ENCODE measurements at places on chromosomes 4 and X. TPM values are rescaled to one million over a fixed set of nuclear protein-coding genes. Genes with fewer than 3 reads are reported as not detected.

The SSX4 gene
- not detected for total RNA-seq

The TCEAL2 gene
- 1.6 TPM for total RNA-seq

The AMMECR1 gene
- total RNA-seq = 3.7 TPM

The SERTM2 gene
- total RNA-seq = 10.7 TPM

The NEXMIF gene
- total RNA-seq = 4.7 TPM

The ADGRL3 gene
- total RNA-seq = 23.5 TPM

The MAGEA12 gene
- total RNA-seq = 5.6 TPM

The ASB12 gene
- total RNA-seq = not detected

The GBA3 gene
- 0.97 TPM for total RNA-seq

The NDP gene
- 4.6 TPM for total RNA-seq

The CABS1 gene
- 2.4 TPM for total RNA-seq

The RS1 gene
- not detected for total RNA-seq

The NRK gene
- 2.6 TPM for total RNA-seq

The NAA11 gene
- total RNA-seq = 7.4 TPM

The AFF2 gene
- 0.27 TPM for total RNA-seq

The ADRA2C gene
- 28.6 TPM for total RNA-seq

The SRD5A3 gene
- total RNA-seq = 6.6 TPM

The C4orf17 gene
- 2.0 TPM for total RNA-seq

The MAGEA8 gene
- not detected for total RNA-seq

The TCP11X1 gene
- total RNA-seq = not detected

The MTTP gene
- total RNA-seq = not detected

The FAM47A gene
- not detected for total RNA-seq

The RIBC1 gene
- 5.4 TPM for total RNA-seq

The MAGEA4 gene
- 47.7 TPM for total RNA-seq

The TRIM61 gene
- 0.23 TPM for total RNA-seq

All from prostate gland (tissue), 2 donors.